ENCODE measurements at places on chromosomes 11 and 22.

- no peak for DNase-seq
Measured at GRCh38 chr11:27244900-27245299, 118.1 kb downstream of the CCDC34 start.

DNA sequence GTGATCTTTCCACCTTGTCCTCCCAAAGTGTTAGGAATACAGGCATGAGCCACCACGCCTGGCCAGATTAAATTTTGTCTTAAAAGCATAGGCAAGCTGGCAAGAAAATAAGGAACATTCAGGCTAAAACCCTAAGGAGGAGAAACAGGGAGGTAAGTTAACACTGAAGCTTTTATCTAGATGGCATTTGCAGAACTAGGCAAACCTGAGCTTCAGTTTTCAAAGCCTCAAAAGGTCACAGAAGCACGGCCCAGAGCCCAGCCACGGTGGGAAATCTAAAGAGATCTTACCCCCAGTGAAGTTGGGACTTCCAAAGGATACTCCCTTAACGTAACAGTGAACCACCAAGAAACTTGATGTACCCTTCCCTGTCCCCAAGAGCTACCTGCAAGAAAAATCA, 28.4 kb downstream of the PC start:
- no peak for DNase-seq

DNA sequence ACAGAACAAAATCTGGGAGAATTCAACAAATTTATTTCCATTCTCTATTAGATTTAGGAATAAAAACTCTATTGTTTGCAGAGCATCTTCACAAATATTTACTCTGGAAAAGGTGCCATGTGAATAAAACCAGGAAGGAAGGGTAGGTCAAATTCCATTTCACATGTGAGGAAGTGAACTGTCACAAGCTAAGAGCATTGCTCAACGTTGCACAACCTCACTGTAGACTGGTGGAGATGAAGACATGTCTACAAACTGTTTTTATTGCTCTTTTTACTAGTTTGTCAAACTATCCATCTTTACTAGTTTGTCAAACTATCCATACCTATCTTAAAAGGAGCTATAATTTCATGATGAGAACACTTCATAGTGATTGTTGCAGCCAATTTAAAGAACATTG, 236.4 kb downstream of the CNTN5 start:
- peak; percentile 1 for DNase-seq

DNA sequence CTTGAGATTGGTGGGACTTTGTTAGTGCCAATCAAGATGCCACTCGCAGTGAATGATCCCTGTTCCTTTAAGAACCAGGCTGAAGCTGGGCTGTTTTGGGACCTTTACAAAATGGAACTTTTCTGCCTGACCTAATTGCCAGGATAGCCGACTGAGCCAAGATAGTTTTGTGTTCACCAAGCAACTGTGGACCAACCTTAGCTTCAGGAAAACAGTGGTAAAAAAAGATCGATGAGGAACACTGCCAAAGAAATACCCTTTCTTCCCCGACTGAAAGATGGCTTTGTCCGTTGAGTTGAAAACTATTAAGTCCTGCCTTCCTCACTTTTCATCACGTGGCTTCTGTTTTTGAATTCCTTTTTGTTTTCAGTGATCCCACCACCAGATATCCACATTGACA, 157.9 kb upstream of the SORL1-AS1 start:
- no peak for DNase-seq

DNA sequence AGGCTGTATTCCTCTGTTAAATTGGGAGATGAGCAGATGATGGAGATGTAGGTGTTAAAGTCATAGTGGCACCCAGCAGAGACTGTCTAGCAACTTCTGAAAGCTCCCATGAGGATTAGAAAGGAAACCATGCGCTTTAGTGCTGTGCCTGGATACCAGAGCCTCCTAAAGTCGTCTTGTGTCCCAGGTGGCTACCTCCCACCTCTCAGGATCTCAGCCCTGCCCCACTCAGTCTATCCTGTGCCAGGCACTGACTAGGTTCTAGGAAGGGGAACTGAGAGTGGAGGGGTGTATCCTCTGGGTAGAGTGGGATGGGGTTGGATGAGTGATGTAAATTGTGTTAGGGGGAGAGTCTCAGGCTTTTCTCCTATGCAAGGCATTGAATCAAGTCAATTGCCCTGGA, 60.2 kb downstream of the KIAA1671 start:
- DNase-seq = no peak

DNA sequence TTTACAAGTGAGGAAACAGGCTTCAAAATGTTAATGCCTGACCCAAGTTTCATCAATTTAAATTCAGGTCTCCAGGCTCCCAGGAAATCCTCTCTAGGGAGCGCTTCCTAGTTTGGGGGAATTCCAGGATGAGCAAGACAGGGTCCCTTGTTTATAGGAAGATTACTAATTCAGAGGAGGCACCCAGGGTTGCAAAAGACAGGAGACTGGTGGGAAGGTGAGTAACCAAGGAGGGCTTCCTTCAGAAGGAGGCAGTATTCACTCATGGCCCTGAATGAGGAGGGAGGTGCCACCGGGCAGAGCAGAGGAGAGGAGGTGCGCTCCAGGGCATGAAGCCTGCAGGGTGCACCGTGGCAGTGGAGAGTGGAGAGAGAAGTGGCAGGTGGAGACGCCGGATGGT, 1.6 kb downstream of the TMEM132A start:
- DNase-seq = peak; percentile 73

- DNase-seq = no peak
Measured at GRCh38 chr22:48395201-48395600, 1432.5 kb downstream of the BRD1 start.

DNA sequence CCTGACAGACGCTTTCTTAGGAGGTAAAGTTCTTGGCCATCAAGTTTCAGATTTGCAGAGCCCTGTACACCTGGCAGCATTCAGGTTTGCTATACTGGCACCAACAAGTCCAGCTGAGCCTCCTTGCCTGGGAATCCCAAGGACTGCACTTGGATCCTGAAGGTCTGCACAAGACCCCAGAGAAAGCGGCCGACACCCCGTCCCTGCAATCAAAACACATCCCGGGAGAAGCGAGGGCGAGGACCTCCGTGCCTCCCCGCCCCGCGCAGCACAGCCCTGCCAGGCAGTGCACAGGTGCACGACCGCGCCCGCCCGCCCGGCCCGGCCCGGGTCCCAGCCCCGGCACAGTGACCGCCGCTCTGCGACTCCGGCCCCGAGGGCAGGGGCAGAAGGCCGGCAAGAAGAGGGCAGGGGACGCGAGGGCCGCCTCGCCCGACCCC, 559 bp downstream of the MRTFA start:
- DNase-seq = no peak

GRCh38 chr11:15641271-15642045, 526.7 kb downstream of the INSC start:
- no peak for DNase-seq

All from HT1080 (cell line).